Hippocampal formation (tissue), 2 donors: ENCODE measurements at places on chromosomes 12 and 14.

- DNase-seq: no peak
Observed at GRCh38 chr12:100864366-100864765, 69.8 kb downstream of the ANO4 start.

- DNase-seq: no peak
Observed at GRCh38 chr14:96581026-96581425, 78.8 kb downstream of the PAPOLA start.

- DNase-seq: no peak
Observed at GRCh38 chr14:29681316-29681715, 246.3 kb downstream of the PRKD1 start.

DNA sequence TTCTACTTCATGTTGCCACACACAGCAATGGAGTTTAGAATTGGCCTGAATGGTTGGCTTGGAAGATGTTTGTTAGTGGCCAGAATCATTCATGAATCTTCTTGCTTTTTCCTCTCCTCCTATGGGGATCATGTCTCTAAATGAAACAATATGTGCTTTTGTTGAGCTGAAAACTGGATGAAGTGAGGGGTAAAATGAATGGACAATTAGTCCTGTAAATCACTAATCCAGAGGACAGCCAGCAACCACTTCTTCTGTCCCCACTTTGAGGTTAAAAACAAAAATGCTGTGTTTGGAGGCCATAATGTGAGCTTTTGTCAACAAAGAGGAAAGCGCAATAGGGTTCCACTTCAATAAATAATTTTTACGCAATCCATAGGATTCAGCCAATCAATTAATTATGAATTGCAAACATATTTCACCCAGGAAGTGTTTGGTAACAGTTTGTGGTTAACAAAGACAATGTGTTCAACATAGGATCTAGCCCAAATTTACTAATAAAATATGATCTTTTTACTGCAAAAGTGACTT, 30.3 kb upstream of the AMIGO2 start:
- no peak for DNase-seq

DNA sequence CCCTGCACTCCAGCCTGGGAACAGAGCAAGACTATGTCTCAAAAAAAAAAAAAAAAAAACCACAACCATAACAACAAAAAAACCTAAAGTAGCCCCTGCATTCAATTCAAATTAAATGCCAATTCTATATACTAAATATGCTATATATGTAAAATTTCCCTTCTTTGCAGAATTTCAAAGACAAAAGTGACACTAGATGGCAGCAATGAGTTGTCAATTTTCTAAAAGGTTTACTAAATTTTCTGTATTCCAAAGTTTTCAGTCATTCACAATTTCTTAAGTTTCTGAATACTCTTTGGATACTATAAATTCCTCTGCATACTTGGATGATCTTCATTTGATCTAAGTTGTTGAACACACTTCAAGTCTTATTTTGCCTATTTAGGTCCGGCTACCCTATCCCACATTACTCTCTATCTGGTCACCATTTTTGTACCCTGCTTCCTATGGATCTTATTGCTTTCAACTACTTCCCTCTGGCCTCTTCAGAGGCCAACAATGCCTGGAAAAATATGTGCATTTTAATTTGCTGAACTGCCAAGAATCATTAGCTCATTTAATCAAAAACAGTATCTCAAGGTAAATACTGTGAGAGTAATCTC, 27.9 kb downstream of the HNRNPC start:
- no peak for DNase-seq

- no peak for DNase-seq
Observed at GRCh38 chr12:109685574-109686447, 27.8 kb upstream of the FAM222A start.

DNA sequence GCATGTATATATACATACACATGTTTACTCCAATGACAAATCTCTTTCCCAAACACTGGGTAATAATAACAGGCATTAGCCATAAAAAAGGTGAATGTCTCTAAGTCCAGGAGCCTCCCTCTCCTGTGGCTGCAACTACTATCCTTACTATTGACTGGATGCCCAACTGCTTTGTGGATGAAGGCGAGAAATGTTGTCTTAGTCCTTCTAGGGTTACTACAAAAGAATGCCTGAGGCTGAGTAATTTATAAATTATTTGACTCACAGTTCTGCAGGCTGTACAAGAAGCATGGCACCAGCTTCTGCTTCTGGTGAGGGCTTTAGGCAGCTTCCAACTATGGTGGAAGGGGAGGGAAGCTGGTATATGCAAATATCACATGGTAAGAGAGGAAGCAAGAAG, 366.0 kb upstream of the DDHD1 start:
- DNase-seq: no peak

DNA sequence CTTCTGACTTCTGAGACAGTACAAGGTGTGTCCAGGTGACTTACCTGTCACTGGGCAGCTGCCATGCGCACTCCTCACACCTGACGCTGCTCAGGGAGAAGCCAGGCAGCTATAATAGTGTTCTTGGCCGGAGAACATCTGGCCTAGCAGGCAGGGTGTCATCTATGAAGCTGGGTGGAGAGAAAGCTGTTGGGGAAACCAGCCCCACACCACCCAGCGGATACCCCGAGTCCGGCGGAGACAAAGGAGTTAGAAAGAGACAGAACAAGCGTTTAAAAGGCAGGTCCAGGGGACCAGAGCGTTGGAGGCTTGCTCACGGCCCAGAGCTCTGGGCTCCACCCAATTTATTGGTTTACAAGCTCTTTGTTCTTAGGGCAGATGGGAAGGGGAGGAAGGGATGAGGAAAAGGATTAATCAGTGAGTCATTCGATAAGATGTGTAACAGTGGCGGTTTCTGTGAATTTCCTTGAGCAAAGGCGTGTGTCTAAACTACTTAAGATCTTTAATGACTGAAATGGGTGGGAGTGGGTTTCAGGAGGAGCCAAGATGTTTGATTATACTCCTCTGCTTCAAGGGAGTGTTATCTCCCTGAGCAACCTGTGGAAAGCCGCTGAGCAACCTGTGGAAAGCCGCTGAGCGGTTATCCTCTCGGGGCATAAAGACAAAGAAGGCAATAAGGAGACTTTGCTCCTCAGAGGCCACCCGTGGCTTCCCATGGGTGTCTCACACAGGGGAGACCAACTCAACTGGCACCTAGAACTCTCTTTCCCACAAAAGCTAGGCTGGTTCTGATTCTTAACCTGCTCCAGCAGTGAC, at the start of gene GALNT8:
Gene GALNT8 (plus strand): TSS at position 580 of the 816 bp plus-strand sequence. CDS start 278 bp downstream, outside the sequence.
- DNase-seq: no peak

DNA sequence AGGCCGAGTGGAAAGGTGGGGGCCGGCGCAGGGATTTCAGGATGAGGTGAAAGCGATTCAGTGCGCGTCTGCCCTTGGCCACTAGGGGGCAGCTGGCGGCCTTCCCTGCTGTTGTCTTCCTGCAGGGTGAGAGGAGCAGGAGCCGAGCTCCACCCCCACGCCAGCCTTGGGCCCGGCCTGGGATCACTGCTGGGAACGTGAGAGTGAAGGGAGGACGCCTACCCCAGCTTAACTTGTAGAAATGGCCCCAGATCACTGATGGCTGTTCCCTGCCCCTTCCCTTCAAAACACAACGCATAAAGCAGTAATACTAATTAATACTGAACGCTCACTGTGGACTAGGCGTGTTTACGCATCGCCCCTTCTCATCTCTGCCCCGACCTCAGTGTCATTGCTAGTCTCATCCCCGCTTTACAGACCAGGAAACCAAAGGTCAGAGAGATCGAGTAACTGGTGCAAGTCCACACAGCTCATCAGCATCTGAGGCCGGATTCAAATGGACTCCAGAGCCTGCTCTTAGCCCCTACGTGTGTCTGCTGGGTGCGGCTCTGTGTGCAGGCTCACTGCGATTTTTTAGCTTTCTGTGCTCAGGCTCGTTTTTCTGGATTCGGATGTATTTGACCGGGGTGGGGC, 24.3 kb downstream of the MVK start:
- DNase-seq: peak; percentile 86

DNA sequence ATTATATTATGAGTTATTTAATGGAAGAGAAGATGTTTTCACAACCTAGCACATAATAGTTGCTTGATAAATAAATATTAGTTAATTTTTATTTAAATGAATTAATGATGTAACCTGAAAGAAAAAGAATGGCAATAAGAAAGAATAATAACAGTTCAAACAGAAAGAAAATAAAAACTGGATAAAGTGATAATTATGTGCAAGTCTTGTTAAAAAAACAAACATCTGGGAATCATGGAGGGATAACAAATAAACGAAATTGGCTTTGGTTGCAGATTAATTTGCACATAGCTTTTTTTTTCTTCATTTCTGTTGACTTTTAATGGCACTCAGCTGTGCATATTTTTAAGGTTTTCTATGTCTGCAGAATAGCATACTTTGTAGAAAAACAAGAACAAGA, 23.4 kb upstream of the ABCD2 start:
- DNase-seq: no peak

- no peak for DNase-seq
Observed at GRCh38 chr12:43786899-43787693, 19.0 kb downstream of the TWF1 start.

DNA sequence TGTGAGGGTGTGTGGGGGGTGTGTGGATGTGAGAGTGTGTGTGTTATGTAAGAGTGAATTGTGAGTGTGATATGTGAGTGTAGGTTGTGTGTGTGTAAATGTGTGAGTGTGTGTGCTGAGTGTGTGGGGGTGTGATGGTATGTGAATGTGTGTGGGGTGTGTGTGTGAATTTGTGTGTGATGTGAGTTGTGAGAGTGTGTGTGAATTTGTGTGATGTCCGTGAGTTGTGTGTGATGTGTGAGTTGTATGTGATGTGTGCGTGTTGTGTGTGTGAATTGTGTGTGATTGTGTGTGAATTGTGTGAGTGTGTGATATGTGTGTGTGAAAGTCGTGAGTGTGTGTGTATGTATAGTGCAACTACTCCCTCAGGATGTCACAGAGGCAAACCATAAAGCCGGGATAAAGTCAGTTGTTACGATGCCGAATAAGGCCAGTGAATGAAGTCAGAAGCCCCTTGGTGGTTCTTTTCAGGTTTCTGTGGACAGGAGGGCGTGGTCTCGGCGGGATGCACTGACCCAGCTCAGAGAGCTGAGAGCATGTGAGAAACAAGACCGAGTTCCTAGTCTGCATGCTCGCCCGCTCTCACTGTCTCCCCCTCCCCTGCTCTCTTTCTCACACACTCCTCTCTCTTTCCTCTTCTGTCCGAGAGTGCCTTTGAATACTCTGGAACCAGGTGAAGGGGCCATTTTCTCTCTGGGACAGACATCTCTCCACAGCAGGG, 71.8 kb upstream of the MAX start:
- no peak for DNase-seq
